HFFc6 (cell line): ENCODE measurements at places on chromosomes 6 and 20. TPM values are rescaled to one million over a fixed set of nuclear protein-coding genes. Genes with fewer than 3 reads are reported as not detected.

The C6orf58 gene
- total RNA-seq, result not detected in 3 replicates

The COL12A1 gene
- 205 and 268 TPM in 2 replicates for total RNA-seq

The RIPPLY2 gene
- not detected in 2 replicates for total RNA-seq

The ERVFRD-1 gene
- total RNA-seq, result not detected in 3 replicates

The UNC5CL gene
- not detected in 2 replicates for total RNA-seq

The BHLHE23 gene
- total RNA-seq, result not detected in 3 replicates

The APMAP gene
- 126 to 138 TPM (median 128 TPM) in 3 replicates for total RNA-seq

The OLIG3 gene
- total RNA-seq, result not detected in 3 replicates

The MICB gene
- 15.6 to 22.4 TPM (median 17.2 TPM) in 3 replicates for total RNA-seq

The PRICKLE4 gene
- 0.51 TPM in 1 of 3 replicates, not detected in the others for total RNA-seq

The SLC26A8 gene
- not detected in 3 replicates for total RNA-seq

The FAM83D gene
- 12.8 to 32.9 TPM (median 25.4 TPM) in 3 replicates for total RNA-seq

The TCF15 gene
- not detected in 3 replicates for total RNA-seq

The TRIM40 gene
- total RNA-seq, result not detected in 3 replicates

The CLDN20 gene
- total RNA-seq, result not detected in 3 replicates

The ARHGAP40 gene
- total RNA-seq, result 0.25 to 0.58 TPM in 2 of 3 replicates, not detected in the other

The PKIG gene
- total RNA-seq, result 36.3 to 54.6 TPM (median 47.5 TPM) in 3 replicates

The DEF6 gene
- total RNA-seq, result 3.2 to 3.9 TPM (median 3.5 TPM) in 3 replicates

The RPS6KA2 gene
- 11.7 to 13.4 TPM (median 12.0 TPM) in 3 replicates for total RNA-seq

The HLA-F gene
- total RNA-seq, result 2.1 to 4.6 TPM (median 2.3 TPM) in 3 replicates

The CLPSL2 gene
- not detected in 3 replicates for total RNA-seq

The ULBP2 gene
- 18.8 to 22.0 TPM (median 19.1 TPM) in 3 replicates for total RNA-seq
